ENCODE measurements at places on chromosomes 4 and X. TPM values are rescaled to one million over a fixed set of nuclear protein-coding genes. Genes with fewer than 3 reads are reported as not detected.

The RIPPLY1 gene
- 0.51 TPM for total RNA-seq

The XKRX gene
- not detected for total RNA-seq

The SERTM2 gene
- total RNA-seq = not detected

The GPR82 gene
- total RNA-seq = not detected

The FGB gene
- 35.5 TPM for total RNA-seq

The ABCG2 gene
- total RNA-seq = 1.1 TPM

The TACR3 gene
- total RNA-seq = not detected

The NPY5R gene
- 2.7 TPM for total RNA-seq

Data from mesangial cell (primary cell).